Activated CD4-positive, CD25-positive, alpha-beta regulatory T cell (primary cell): ENCODE measurements at places on chromosomes 5 and 9.

GRCh38 chr5:74934949-74935751 lies 69.0 kb upstream of the FAM169A start:
- no peak for DNase-seq

GRCh38 chr9:135512241-135512603 lies 9.0 kb upstream of the LCN1 start:
- no peak for DNase-seq

DNA sequence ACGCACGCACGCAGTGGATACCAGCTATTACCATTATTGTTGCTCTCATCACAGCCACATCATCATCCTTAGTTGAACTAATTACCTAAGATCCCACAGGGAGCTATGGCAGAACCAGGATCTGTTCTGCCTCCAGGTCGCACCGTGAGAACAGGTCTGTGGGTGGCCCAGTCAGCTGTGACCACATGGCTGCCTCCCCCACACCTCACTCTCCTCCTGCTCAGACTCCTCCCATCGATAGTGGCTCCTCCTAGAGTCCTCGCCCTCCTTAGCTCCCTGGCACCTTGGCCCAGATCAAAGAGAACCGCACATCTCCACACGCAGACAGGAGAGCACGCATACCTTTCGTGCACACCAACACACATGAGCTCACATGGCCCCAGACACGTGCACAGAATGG lies 32.4 kb upstream of the RPL26L1 start:
- no peak for DNase-seq

DNA sequence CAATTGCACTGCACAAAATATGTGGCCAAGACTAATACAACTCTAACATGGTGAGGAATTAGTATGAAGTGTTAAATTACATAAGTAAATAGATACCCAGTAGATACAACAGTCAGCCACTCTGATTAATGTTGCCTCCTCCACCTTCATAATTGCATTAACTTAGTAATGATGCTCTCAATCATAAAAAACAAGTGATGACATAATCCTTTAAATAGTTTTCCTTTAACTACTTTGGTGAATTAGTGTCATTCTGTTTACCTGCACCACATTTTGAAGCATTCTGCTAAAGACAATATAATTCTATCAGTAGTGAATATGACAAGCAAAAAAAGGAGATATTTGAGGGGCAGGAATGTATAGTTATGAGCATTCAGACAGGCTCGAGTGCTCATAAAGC lies 265.9 kb upstream of the SLC24A2 start:
- DNase-seq = no peak

- no peak for DNase-seq
Observed at GRCh38 chr5:11524188-11524587, 380.1 kb downstream of the CTNND2 start.

DNA sequence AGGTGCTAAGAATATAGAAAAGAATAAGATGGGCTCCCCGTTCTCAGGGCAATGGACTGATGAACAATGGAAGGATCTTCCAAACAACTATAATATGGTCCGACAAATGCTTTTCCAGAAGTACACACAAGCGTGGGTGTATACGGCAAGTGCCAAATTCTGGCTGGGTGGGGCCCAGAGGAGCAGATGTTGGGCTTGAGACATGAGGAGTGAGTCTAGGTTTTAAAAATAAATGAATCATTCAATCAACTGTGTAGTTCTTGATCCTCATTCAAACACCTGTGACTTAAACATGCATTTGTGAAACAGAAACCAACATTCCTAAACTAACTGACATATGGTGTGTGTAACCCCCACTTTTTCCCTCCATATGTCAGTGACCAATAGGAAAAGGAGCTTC lies 47.9 kb downstream of the MFAP3 start:
- no peak for DNase-seq

GRCh38 chr5:152379331-152379730 lies 25.7 kb downstream of the NMUR2 start:
- DNase-seq = no peak

- DNase-seq = no peak
Observed at GRCh38 chr5:114250536-114250935, 111.3 kb upstream of the KCNN2 start.

GRCh38 chr5:154038261-154038706 lies 426 bp downstream of the FAM114A2 start:
- no peak for DNase-seq

- no peak for DNase-seq
Observed at GRCh38 chr9:36748322-36748899, 175.7 kb downstream of the MELK start.

DNA sequence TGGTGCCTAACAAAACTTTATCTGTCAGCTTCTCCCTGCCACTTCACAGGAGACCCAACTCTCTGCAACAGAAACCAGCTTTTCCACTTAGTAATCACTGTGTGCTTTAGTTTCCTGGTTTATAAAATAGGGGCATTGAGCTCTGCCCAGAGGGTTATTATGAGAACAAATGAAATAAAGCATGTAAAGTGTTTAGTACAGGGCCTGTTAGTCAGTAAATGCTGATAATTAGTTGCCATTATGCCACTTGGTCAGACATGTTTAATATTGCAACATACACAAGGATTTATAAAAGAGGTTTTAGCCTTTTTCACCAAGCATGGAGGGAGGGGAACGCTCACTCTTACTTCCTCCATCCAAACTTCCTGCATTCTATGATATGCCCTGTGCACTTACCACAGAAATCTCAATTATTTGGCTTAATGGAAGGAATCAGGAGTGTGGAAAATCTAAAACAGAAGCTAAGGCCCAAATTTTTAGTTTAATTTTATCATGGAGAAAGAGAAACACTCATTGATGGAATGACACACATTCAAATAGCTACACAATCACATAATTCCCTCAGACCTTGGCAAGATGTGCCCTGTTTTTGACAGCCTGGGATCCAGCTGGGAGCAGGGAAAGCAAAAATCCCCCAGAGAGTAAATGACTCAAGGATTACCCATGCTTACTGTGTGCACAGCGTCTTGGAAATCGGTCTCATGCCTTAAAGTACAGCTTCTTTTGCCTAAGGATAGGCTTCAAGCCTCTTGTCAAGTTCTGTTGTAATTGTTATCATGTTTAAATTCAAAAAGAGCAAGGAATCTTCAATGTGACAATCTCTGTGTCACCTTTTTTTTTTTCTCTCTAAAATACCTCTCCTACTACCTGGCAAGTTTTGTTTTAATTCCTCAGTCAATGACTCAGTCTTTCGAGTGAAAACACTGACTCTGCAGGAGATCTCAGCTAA lies 34.0 kb downstream of the ZNF474 start:
- DNase-seq = no peak

DNA sequence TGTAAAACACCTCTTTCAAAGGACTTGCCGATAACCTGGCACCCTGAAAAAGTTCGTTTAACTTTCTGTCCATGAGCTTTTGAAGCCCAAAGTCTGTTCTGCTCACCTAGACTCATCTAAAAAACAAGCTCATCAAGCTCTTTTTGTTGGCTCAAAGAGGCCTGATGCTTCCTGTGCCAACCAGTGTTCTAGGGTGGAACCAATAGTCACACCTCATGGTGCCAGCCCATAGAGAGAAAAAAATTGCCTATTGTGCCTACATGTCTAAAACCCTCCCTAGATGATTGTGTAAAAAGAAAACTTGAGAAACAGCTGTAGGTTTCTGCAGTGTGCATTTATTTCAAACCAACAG lies 4.7 kb downstream of the SH3RF2 start:
- no peak for DNase-seq

DNA sequence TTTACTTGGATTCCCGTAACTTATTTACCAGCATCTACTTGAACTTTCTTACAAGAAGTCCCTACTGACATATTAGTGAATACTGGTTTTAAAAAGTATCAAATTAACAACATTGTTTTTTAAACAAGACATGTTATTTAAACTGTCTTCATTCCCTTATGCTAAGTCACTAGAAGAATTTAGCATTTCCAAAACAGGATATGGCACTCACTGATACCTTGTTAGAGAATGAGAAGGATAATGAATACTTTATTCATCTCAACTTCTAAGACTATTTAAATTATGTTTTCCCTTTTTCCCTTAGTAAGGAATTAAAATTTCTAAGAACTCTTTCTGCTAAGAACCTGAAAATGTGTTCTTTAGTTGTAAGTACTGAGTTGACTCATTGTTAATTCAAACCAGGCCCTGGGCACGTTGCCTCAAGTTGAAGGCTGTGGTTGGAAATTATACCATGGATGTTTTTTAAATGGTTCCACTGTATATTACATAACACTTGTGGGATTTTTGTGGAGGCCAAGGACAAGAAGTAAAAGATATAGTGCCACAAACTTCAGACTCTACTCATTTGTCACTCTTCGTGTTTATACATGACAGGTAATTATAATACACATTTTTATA lies 219.0 kb upstream of the EDIL3 start:
- DNase-seq = no peak

DNA sequence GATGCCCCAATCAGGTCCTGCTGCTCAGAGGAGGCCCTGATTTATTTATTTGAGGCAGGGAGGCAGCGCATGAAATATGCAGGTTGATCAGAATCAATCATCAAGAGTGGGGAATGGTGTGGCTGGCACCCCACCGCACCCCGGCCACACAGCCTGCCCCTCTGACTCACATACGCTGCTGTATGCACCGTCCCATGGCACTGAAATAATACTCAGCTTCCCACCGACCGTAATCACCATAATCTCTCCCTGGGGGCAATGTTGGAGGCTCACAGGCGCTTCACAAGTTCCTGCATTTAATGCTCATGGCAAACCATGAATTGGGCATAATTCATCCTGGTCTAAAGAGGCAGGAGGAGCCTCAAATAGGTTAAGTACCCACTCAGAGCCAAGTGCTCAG lies 141.2 kb upstream of the TBC1D2 start:
- no peak for DNase-seq

GRCh38 chr5:19733612-19734495 lies 254.1 kb downstream of the CDH18 start:
- no peak for DNase-seq

GRCh38 chr5:164300295-164300694 lies 794.9 kb downstream of the MAT2B start:
- no peak for DNase-seq

DNA sequence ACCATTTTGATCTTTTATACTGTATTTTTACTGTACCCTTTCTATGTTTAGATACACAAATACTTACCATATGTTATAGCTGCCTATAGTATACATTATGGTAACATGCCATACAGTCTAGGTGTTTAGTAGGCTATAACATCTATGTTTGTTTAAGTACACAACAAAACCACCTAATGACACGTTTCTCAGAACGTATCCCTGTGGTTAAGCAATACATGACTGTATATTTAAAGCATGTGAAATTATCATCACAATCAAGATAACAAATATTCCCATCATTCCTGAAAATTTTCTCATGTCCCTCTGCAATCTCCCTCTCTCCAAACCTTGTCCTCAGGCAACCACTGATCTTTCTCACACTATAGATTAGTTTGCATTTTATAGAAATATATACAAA lies 66.4 kb upstream of the SUSD1 start:
- no peak for DNase-seq

GRCh38 chr5:133709209-133709725 lies 96.9 kb upstream of the FSTL4 start:
- DNase-seq = no peak

GRCh38 chr5:136200761-136201160 lies 7.8 kb upstream of the SMIM32 start:
- no peak for DNase-seq

- no peak for DNase-seq
Observed at GRCh38 chr5:109836280-109836679, 146.6 kb downstream of the MAN2A1 start.

GRCh38 chr9:133657120-133657661 lies 21.0 kb downstream of the DBH start:
- no peak for DNase-seq

GRCh38 chr9:20593537-20593936 lies 28.8 kb downstream of the MLLT3 start:
- no peak for DNase-seq

DNA sequence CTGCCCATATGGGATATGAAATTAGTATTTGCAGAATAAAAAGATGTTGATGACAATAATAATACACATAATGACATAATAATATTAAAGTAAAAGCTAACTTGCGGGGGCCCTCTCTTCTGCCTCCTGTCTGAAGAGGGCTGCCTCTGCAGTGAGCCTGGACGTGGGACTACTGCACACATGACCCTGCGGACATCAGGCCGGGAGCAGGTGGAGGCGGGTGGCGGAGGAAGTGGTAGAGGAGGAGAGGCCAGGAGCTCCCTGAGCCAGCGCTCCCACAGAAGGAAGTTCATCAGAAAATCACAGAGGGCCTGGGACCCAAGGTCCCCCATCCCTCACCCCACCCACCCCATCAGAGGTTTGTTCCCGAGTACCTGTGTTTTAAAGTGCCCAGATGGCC lies 60.5 kb downstream of the ROPN1L start:
- DNase-seq = no peak

GRCh38 chr9:113597390-113598241 lies 134.1 kb downstream of the RGS3 start:
- no peak for DNase-seq

DNA sequence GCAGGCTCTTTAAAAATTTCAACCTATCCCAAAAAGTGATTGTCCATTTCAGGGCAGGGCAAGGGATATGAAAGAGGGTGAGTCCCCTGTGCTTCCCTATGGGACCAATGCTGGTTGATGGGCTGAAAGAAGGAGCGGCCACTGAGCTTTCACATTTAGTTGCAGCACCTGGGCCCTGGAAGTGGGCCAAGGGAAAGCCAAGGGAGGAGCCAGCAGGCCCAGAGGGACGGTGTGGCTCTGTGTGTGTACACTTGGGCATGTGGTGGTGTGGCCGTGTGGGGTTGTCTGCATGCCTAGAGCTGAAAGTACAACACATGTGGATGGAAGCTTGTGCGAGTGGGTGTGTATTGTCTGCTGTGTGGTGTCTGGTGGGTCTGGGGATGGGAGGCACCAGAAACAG lies 14.0 kb upstream of the PSMD5 start:
- DNase-seq = no peak

DNA sequence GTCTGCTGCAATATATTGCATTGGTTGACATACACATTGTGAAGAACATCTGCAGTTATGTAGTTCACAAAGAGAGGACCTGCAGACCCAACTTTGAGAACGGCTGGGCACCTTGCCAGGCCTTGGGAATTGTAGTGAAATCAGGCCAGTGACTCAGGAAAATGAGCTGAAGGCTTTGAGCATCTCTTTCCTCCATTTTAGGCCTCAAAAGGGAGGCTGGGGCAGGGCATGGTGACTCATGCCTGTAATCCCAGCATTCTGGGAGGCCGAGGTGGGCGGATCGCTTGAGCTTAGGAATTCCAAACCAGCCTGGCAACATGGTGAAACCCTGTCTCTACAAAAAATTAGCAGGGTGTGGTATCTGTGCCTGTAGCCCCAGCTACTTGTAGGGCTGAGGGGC lies 1.4 kb upstream of the IPPK start:
- no peak for DNase-seq

DNA sequence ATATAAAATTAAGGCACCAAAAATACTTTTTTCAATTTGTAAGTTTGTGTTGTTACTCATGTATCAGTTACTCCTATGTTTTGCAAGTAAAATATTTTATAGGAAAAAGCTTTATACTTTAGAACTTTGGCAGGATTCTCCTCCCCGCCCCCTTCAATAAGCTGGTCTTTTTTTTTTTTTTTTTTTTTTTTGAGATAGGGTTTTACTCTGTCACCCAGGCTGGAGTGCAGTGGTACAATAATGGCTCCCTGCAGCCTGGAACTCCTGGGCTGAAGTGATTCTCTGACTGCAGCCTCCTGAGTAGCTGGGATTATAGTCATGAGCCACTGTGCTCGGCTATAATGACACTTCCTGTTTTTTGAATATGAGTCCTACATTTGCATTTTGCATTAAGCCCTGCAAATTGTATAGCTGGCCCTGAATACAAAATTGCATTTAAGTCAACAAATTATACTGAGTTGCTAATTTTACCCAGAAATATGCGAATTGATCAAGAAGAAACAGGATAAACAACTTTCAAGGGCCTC lies 192.9 kb downstream of the PIK3R1 start:
- no peak for DNase-seq
